CD4-positive, alpha-beta T cell treated with Interleukin-15 for 4 hours (primary cell): ENCODE measurements at places on chromosomes 3 and 15.

DNA sequence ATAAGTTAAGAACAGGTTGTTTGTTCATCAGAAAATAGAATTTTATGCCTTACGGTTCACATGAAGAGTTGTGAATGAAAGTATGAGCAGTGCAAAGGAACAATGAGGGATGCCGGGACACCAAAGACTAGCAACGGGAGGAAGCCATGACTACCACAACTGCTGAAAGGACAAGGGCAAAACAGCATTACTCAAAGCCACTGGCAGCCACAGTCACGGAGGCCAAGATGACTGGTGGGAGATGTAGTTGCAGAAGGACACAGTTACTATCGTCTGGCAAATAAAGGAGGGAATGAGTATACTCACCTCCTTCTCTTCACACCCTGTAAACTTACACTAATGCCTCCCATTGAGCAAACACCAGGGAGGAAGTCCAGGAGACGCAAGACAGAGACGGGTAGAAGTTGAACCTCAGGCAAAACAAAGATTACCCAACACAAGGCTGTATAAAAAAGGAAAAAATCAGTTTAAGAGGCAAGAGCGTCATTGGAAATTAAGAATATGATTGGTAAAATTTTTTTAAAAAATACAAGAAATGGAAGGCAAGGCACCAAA lies 675.5 kb downstream of the FHIT start:
- DNase-seq, result no peak

DNA sequence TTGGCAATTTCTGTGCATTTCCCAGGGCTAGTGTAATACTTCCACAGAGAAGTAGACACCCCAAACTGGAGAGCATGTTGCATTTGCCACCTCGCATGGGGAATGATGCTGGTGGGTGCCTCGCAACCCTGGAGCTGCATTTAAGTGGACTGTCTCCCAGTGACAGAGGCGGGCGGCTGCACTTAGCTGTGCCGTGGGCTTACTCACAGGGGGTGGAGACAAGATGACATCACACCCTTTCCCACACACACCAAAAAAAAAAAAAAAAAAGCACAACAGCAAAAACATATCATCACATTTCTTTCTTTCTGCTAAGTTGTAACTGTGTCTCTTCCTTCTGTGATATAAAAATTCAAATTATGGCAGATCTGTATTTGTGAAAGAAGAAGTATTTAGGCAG lies at the start of gene ABI3BP:
Gene ABI3BP, minus strand, starts transcription at position 113 of the 400 bp plus-strand sequence. Its CDS starts 37 bp downstream, at position 76.
- no peak for DNase-seq

DNA sequence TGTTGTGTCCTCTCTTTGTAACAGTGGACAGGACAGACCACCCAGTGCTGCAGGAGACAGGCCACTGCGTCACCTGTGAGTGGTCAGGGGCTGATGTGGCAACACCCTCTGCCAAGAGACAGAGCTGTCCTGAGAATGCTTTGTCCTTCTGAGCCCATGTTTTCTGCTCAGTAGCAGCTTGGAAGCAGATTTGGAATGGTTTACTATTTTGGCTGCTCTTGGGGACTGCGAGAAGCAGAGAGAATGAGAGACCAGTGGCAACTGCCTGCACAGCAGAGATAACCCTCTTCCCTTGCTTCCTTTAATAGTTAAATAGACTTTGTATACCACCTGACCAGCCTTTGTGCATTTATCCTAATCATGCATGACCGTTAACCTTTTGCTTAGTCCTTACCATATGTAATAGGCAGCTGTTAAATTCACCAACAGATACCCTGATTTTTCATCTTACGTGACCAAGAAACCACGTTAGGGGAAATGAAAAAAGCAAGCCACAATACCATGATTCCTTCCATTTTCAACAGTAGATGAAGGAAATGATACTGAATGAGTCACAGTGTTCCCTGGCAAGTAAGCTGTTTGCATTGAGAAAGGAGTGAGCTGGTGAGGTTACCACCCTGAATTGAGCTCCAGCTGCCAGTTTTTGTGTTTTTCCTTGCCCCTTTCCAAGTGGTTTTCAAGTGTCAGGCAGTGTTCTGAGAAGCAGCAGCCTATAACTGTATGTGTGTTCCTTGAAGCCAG lies 35.5 kb downstream of the B3GALNT1 start:
- no peak for DNase-seq

GRCh38 chr3:30658328-30659052 lies 52.1 kb downstream of the TGFBR2 start:
- peak; percentile 60 for DNase-seq

DNA sequence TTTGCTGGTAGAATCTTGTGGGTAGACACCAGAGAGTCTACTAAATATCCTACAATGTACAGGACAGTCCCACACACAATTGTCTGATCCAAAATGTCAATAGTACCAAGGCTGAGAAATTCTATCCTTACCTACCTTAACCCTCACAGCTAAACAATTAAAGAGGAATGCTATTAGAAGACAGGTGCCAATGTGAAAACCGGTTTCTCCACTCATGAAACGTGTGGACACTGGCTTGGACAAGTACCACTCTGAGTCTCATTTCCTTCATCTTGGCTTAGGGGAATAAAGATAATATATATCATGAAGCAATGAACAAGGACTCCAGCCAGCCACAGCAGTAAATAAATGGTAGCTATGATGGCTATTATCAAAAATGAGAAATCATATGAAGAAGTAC lies 90.2 kb downstream of the RFTN1 start:
- no peak for DNase-seq

DNA sequence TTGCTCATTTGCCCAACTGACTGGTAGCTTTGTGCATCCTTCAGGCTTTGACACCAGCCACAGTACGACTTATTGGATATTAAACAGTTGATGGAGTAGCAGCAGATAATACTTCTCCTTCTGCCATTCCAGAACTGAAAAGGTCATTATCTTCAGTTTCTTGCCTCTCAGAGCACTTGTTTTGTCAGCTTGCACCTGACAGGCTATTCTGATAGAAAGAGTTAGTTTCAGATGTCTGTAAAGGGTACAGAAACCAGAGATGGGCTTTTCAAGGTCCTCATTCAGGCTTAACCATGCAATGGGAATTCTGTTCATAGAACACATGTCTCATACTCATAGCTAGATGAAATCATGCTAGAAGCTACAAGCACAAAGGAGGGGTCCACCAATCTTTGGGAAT lies 367.2 kb downstream of the OTOL1 start:
- DNase-seq, result no peak

GRCh38 chr15:57290187-57290586 lies 86.1 kb upstream of the CGNL1 start:
- no peak for DNase-seq

DNA sequence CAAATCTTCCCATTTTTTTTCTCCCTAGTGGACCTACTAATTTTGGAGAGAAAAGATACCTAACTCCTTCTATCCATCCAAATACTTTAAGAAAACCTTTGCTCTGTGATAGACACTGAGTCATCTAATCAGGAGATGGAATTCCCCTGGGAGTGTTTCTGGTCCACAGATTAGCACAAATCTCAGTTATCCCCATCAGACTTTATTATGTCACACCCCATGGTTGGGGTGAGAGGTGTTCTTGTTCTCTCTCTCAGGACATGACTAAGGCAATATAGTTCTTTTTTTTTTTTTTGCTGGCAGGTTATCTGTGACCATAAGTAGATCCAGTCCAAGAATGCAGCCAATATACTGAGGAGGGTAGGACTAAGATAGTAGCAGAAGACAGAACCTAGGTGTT lies 15.8 kb downstream of the SLC9A9 start:
- DNase-seq, result no peak

DNA sequence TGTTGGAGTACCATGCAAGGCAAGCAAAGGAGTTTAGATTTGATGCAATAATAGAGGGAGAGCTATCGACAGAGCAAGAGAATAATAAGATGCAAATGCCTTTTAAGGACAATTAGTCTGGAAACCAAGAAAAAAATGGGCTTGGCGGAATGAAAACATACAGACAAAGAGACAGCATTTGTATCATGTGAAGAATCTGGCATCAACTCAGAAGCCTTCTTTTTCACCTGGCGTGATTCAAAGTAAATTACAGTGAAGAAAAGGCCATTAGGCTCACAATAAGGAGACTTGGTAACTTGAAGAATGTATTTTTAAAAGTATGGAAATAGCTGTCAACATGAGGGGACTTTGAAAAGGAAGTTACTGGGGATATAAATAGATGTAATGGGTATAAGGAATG lies 521.2 kb upstream of the GOLIM4 start:
- no peak for DNase-seq

- DNase-seq, result no peak
These were observed 29.7 kb downstream of the HAPLN3 start for GRCh38 chr15:88865498-88866099.

GRCh38 chr15:56798639-56799038 lies 65.3 kb upstream of the ZNF280D start:
- no peak for DNase-seq

DNA sequence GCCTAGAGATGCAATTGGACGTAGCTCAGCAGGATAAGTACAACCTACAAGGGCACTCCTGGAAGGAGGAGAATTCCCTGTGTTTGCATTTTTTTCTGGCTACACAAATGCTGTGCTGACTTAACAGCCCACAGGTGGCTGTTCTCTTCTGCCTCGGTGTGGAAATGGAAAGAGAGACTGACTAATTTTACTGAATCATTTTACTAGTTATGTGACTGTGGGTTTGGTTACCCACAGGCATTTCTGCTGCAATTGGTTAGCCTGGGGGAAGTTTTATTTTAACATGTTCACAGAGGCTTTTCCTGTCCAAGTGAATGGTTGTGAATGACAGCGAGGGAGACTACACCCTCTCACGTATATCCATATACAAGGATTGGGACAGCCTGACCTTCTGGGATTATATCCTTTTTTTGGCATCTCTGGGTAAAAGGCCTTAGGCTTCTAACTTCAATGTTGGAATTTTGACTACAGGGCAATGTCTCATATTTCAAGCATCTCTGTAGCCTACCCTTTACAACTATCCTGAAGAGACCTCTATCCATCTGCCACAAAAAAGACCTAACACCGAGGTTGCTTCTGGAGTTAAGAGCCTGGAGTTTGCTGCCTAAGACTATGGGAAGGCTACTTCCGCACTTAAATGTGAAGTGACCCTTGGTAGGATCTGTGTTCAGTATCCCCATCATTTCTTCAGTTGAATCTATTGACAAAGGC lies 67.2 kb upstream of the TP63 start:
- DNase-seq, result no peak

DNA sequence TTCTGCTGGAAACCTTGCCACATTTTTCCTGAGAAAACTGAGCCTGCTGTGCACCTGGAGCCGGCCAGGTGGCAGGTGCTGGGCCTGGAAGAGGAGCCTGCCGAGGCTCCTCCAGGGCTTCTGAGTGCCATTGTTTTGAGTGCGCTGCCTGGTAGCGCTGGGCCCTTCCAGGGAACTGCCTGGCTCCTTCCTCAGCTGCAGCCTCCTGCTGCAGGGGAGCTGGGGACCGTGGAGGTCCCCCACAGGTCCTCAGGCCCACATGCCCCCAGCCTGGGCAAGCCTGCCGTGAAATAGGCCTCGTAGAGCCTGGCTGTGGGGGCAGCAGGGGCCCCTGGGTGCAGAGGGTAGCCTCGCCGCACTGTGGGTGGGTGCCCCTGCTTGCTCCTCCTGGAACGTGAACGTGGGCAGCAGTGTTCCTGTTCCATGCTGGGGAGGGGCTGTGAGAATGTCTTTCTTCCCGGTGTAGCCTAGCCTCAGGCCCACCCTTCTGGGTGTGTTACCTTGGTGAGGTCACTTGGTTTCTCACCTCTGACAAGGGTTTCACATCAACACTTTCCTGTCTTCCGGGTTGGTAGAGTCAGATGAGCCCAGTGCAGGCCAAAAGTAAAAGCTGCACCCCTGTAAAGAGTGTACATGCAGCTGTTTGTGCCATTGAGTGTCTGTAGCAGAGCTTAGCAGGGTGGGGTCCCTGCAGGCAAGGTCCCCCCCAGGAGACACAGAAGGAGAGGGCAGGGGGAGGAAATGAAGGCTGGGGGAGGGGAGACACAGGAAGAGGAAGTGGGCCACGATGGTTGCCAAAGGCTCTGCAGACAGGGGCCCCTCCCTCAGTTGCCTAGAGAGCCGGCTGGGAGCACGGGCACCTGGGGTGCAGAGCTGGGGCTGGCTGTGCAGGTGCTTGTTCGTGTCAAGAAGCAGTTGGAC lies 34.5 kb downstream of the KLF13 start:
- DNase-seq, result peak; percentile 82

GRCh38 chr15:31031471-31032067 lies 40.1 kb upstream of the MTMR10 start:
- no peak for DNase-seq

DNA sequence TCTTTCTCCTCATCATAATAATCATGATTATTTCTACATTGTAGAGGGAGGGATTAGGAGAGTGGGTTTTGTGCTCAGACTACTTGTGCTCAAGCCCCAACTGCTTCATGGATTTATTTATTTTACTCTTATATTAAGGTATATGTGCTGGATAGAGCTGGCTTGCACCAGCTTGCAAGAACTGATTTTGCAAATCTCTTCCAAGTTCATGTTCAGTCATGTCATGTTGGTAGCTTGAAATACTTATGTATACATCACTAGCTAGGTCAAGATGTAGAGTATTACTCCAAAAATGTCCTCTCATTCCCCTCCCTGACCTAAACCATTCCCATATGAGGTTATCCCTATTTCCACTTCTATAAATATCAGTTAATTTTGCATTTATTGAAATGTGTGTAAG lies 293.9 kb upstream of the RBMS3 start:
- no peak for DNase-seq

GRCh38 chr3:101038393-101038792 lies 45.2 kb upstream of the ABI3BP start:
- no peak for DNase-seq

- DNase-seq, result no peak
These were observed 23.6 kb downstream of the GRAMD2A start for GRCh38 chr15:72173864-72174550.

- no peak for DNase-seq
These were observed 84.6 kb downstream of the CD47 start for GRCh38 chr3:108006077-108006771.

- DNase-seq, result no peak
These were observed 618 bp upstream of the MON1A start for GRCh38 chr3:49930168-49930690.

- no peak for DNase-seq
These were observed 535.6 kb downstream of the NLGN1 start for GRCh38 chr3:173933113-173933512.

GRCh38 chr3:171786997-171787396 lies 23.3 kb downstream of the PLD1 start:
- no peak for DNase-seq

- no peak for DNase-seq
These were observed 7.1 kb downstream of the SLC25A20 start for GRCh38 chr3:48891606-48892005.

- no peak for DNase-seq
These were observed 21.1 kb upstream of the SATB1 start for GRCh38 chr3:18446149-18446825.

GRCh38 chr3:50570508-50571279 lies 1.4 kb downstream of the HEMK1 start:
- no peak for DNase-seq

DNA sequence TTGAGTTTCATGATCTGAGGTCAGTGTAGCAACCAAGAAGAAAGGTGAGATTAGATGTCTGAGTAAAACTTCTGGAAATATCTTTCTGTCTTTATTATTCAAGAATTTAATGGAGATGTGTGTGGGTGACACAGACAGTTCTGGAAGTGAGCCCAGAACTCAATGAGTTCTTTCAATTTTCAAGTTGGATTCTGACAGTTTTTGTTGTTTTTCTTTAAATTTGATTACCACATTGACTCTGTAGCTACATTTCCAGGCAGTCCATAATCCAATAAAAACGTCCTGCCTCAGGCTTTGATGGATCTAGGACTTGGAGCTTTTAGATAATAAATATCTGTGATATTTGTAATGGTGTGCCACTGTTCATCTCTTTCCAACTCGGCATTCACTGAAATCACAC lies 3.9 kb upstream of the PARP14 start:
- DNase-seq, result no peak

- DNase-seq, result peak; percentile 56
These were observed 324.5 kb downstream of the TBL1XR1 start for GRCh38 chr3:176872771-176873209.

GRCh38 chr15:77675806-77676415 lies 43.2 kb upstream of the LINGO1 start:
- DNase-seq, result no peak
